ENCODE measurements at places on chromosomes 11 and 22. TPM values are rescaled to one million over a fixed set of nuclear protein-coding genes. Genes with fewer than 3 reads are reported as not detected.

NELL1 gene
- not detected for total RNA-seq

DNA sequence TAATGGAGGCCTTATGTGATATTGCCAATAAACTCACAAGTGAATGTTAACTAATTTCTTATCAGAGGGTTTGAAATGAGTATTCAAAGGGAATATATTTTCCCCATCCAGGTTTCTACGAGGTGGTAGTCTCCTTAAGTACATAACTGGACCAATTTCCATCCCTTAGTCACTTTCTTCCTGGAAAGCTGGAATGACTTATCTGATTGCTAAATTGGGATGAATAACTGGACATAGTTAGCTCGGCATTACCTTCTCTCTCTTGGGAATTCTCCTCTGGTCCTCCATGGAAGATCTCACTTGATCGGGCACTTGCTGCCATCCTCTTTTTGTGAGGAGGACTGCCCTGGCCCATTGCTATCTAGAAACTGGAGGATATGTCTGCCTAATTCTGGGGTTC, 109.1 kb downstream of the TRPC6 start:
- no peaks in the 10 kb centered on the region for H3K36me3 ChIP-seq
- H3K27ac ChIP-seq: no peak overlapping the region
- no peak overlapping the region for H3K4me3 ChIP-seq
- H3K27me3 ChIP-seq: no peaks in the 10 kb centered on the region
- peaks cover 45% of the 10 kb centered on the region for H3K4me1 ChIP-seq

APOA4 gene
- 1.8 TPM for total RNA-seq

GRCh38 chr11:80844110-80844819, 1403.4 kb upstream of the TENM4 start:
- no peaks in the 10 kb centered on the region for H3K4me1 ChIP-seq
- no peaks in the 10 kb centered on the region for H3K36me3 ChIP-seq
- no peaks in the 10 kb centered on the region for H3K27me3 ChIP-seq

DNA sequence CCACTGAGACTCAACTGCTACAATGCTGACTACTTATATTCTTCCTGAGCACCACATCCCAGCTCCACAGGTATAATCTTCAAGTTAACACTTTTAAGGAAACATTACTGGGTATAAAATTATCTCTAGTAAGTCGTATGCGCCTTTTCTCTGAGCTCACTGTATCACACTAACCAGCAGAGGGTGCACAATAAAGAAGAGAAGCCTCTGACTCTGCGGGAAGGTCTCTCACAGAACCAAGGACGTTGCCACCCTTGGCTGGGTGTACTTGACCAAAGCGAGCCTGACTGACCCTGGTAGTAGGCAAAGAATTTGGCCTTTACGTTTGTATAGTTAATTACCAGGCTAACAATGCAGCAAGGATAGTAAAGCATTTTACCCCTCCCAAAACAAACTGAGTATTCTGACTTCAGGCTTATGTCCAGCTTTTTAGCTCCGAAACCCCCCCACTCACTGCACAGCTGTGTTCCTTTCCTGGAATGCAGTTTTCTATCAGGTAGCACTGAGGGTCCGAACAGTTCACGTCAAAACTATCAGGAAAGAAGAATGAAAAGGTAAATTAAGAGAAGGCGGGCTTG, at the start of gene BTBD18:
TSS of gene BTBD18 (minus strand) at position 144 of the 578 bp plus-strand sequence. CDS start 631 bp downstream, outside the sequence.
- no peak within 1 kb of the TSS for H3K4me3 ChIP-seq
- peak within 1 kb of the TSS; percentile 12 for H3K27ac ChIP-seq
- peak; percentile 67 for DNase-seq
- H3K27me3 ChIP-seq: no peaks in the 10 kb centered on the region
- H3K4me1 ChIP-seq: peaks cover 12% of the 10 kb centered on the region

ZC3H7B gene
- 60.6 TPM for total RNA-seq

GRCh38 chr11:96062134-96062533, 138.2 kb upstream of the MTMR2 start:
- DNase-seq: no peak
- H3K27me3 ChIP-seq: no peaks in the 10 kb centered on the region
- H3K36me3 ChIP-seq: no peaks in the 10 kb centered on the region
- no peak overlapping the region for H3K4me3 ChIP-seq
- H3K4me1 ChIP-seq: 0 out of 2 replicates have a peak, but pooled peaks cover 4% of the 10 kb centered on the region

- DNase-seq: no peak
- H3K27ac ChIP-seq: no peak overlapping the region
- no peaks in the 10 kb centered on the region for H3K27me3 ChIP-seq
- no peaks in the 10 kb centered on the region for H3K36me3 ChIP-seq
- H3K4me3 ChIP-seq: no peak overlapping the region
Measured at GRCh38 chr11:76073724-76074123, 132.6 kb downstream of the WNT11 start.

TMPRSS6 gene
- total RNA-seq: 1.5 TPM

Measured in Caco-2 (cell line).